ENCODE measurements at places on chromosomes 6 and 20.

GRCh38 chr6:133585978-133586377 lies 302.9 kb upstream of the TCF21 start:
- no peak for DNase-seq

DNA sequence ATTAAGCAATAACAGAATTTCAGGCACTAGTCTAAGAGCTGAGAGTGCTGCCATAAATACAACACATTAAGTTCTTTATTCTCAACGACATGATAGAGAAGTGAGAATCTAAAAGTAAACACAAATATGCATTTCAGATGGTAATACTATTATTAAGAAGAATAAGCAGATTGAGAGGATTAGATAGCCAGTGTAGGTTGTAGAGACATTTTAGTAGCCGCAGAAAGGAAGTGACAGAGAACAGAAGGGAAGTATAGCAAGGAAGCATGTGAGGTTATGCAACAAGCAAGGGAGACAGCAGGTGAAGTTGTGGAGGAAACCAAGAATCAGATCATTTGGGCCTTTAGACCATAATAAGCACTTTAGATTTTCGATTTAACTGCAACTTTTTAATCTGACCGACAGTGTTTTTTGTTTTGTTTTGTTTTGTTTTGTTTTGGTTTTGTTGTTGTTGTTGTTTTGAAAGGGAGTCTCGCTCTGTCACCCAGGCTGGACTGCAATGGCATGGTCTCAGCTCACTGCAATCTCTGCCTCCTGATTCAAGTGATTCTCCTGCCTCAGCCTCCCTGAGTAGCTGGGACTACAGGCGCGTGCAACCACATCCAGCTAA lies 737.0 kb upstream of the ADGRB3 start:
- no peak for DNase-seq

DNA sequence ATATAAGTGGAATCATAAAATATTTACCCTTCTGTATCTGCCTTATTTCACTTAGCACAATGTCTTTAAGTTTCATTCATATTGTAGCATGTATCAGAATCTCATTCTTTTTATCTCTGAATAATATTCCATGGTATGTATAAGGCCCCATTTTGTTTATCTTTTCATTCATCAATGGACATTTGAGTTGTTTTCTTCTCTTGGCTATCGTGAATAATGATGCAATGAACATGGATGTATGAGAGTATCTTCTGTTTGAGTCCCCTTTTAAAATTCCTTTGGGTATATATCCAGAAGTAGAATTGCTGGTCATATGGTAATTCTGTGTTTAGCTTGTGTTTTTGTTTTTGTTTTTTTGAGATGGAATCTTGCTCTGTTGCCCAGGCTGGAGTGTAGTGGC lies 39.6 kb downstream of the E2F3 start:
- DNase-seq = no peak

GRCh38 chr20:58969439-58969838 lies 11.6 kb upstream of the NELFCD start:
- no peak for DNase-seq

DNA sequence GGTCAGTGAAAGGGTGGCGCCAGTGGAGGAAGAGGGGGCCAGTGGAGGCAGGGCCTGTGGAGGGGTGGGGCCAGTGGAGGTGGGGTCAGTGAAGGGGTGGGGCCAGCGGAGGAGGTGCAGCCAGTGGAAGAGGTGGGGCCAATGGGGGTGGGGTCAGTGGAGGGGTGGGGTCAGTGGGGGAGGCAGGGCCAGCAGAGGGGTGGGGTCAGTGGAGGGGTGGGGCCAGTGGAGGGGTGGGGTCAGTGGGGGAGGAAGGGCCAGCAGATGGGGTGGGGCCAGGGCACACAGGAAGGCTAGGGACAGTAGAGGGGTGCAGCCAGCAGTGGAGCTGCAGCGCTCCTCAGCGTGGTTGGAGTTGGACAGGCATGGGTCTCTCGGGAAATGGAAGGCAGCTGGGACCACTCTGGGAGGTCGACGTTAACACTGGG lies 18.7 kb downstream of the ADRM1 start:
- no peak for DNase-seq

- no peak for DNase-seq
Observed at GRCh38 chr6:45044086-45044485, 284.0 kb upstream of the RUNX2 start.

GRCh38 chr6:32291543-32291942 lies 67.7 kb upstream of the NOTCH4 start:
- DNase-seq = no peak

DNA sequence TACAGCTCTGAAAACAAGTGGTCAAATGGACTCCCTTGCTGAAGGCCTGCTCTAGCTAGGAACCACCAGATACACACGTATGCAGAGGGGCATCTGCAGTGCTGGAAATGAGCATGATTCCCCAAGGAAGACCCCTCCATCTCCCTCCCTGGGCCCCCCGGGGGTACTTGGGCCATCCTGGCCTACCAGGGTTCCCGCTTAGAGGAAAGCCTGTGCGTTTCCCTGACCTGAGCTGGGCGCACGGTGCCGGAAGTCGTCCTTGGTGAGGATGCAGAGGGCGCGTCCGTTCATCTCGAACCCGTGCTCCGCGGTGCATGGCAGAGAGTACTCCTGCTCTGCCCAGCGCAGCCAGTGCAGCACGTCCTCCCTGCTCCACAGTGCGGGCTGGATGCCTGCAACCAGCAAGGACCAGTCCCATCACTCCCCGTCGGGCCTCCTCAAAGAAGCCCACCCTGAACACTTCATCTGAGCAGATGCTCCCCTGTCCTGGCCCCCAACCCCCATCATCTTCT lies 11.8 kb downstream of the ETV7 start:
- no peak for DNase-seq

DNA sequence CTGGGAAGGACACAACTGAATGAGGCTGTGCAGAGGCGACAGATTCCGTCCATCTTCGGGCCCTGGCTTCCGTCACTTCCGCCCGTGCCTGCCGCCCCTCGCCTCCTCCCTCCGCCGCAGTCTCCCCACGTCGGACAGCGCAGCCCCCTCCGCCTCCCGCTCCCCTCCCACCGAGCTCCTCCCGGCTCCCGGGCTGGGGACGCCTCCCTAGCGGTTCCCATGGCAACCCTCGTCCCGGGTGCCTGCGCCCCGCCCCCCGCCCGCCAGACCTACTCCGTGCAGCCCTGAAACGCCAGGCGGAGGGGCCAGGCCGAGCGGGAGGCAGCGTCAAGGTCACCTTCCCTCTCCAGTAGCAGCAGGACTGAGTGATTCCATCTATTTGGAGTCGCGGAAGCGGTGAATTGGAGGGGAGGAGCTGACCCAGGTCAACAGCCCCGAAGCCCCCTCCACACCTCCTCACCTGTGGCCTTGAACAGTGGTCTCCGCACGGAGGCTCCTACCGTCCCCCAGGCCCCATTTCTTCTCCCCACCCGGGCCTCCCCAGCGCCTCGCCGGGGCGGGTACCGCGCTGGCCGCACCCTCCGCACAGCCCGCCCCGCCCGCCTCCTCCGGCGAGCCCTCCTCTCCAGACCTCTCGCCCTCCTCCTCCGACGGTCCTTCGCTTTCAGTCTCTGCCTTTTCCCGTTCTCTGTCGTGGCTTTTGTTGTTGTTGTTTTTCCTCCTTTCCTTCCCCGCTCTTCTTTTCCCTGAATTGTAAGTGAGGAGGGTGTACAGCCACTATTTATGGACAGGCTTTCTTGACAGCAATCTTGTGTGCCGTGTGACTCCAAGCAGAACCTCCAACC lies 951 bp downstream of the NRSN2 start:
- no peak for DNase-seq

- no peak for DNase-seq
Observed at GRCh38 chr6:43665376-43665775, 20.5 kb downstream of the RSPH9 start.

Measured in stimulated activated CD8-positive, alpha-beta memory T cell treated with anti-CD3 and anti-CD28 coated beads, Interleukin-4, amount 100 ng/mL, for 4 hours (primary cell).